ENCODE measurements at places on chromosomes 1 and 21. TPM values are rescaled to one million over a fixed set of nuclear protein-coding genes. Genes with fewer than 3 reads are reported as not detected.
A peak's percentile ranks its signal among the peaks of the same experiment; 100 is the strongest.

DNA sequence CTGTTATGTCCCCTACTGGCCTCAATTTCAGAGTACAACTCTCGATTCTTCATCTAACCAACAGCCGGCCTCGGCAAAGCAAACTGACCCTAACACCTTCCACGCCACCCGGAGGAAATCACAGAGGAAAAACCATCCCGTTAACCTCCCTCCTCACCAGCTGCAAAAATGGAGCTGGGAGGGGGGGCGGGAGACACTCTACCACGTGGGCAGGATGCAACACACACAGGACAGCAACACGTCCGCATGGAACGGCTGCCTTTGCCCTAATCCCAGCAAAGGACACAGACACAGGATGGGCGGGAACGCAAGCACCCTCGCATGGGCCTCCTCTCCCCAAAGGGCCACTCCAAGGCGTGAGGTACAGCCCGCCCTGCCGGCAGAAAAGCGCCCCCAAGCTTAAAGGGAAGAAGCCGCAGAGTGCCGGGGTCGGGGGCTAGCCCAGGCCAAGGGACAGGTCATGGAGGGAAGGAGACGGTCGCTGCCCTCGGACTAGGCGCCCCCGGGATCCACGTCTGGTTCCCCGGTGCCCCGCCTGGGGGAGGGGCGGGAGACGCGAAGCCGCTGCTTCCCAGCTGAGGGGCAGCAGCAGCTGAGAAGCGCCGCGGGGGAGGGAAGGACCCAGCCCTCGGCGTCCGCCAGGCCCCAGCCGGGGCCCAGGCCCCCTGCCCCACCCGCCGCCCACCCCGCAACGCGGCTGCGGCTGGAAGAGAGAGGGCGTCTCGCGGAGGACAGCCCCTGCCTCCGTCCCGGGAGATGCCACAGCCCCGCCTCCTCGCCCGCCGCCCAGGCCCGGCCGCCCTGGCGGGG, 590 bp downstream of the FOXJ3 start:
- DNase-seq: peak; percentile 43

GRCh38 chr1:39085174-39085573, 59.0 kb downstream of the NDUFS5 start:
- no peak for DNase-seq

- no peak for DNase-seq
Observed at GRCh38 chr1:159279773-159280172, 22.4 kb upstream of the FCER1A start.

DNA sequence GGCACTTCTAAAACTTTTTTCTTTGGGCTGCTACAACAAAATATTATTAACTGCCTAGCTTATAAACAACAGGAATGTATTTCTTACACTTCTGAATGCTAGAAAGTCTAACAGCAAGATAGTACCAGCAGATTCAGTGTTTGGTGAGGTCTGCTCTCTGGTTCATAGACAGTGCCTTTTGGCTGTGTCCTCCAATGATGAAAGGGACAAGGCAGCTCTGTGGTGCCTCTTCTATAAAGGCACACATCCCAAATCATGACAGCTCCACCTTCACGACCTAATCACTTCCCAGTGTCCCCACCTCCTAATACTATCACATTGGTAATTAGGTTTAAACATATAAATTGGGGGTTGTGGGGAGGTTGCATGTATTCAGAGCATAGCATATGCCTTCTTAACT, 9.5 kb downstream of the CFH start:
- DNase-seq: no peak

GRCh38 chr1:1175221-1176062, 1.8 kb downstream of the TTLL10 start:
- no peak for DNase-seq

- no peak for DNase-seq
Observed at GRCh38 chr1:228098323-228098931, 4.7 kb downstream of the C1orf35 start.

DNA sequence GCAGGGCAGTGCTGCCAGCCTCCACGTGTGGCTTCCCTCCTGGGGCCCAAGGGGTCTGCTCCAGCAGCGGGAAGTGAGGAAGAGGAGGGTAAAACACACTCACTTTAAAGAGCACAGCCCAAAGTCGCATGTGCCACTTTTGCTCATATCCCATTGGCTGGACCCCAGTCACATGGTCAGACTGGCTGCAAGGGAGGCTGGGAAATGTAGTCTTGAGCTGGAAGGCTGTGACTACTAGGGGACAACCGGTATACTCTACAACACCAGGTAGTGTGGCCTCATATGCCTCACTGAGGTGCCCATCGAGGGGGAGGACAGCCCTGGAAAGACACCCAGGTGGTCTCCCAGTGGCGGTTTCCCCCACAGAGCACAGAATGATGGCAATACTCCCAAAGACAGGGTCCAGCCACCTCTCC, 45.2 kb downstream of the CAMK2N1 start:
- no peak for DNase-seq

DNA sequence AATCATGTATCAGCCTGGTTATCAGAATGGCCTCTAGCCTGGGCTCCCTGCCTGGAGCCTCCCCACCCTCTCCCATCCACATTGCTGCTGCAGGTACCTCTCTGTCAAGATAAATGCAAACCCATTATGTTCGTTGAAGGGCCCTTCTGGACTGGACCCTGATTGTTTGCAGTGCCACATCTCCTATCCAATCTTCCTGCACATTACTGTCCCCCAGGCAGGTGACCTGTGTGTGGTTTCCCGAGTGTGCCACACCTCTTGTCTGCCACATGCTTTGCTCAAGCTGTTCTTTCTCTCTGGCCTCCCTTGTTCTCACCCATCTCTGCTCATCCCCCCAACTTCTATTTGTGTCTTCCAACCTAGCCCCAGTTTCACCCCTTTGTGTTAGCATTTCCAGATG, 32.4 kb downstream of the IER5 start:
- no peak for DNase-seq

- DNase-seq: no peak
Observed at GRCh38 chr1:67863637-67864036, 30.4 kb upstream of the GNG12 start.

DNA sequence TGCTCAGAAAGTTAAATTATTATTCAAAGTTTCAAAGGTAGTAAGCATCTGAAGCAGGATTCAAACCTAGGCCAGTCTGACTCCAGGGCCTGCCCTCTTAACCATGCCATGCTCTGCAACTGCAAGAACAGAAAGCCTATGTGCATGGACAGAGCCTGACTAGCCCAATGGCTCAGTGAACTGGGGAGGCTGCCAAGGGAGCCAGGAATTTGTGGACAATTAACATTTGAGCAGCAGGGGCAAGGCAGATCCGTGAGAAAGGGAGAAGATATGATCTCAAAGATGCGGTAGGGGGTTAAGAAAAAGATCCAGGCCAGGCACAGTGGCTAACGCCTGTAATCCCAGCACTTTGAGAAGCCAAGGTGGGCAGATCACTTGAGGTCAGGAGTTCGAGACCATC, 6.5 kb upstream of the ATP1A4 start:
- no peak for DNase-seq

DNA sequence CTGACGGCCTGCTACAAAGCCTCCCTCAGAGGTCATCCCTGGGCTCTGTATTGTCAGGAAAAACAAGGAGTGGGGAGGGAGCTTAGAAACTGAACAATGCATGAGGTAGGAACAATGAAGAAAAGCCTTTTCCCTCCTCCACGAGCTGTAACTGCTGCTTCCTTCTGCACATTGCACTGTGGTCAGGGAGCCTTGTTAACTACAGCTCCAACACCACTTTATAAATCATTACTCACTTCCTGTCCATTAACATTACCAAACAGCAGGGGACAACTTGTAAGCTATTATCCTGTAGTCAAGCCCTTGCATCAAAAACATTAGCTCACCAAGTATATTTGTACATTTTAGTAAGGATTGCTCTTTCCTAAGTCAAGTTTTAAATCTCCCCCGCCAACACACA, 336.0 kb upstream of the NR5A2 start:
- DNase-seq: peak; percentile 11

DNA sequence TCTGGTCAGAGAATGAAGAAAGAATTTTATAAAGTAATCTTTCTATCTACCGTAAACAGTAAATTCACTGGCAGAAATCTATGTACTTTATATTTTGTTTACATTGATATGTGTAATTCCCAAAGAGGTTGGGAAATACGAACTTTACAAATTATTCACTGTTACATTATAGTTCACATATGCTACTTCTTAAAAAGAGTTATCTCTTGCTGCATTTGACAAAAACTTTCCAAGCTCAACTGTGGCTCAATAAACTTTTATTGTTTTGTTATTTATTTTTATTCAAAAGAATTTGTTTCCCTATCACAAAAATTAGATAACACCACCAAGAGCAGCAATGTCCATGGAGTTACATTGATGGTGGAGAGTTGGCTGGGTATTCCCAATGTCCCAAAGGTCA, 201.2 kb upstream of the TNR start:
- no peak for DNase-seq

GRCh38 chr1:207918581-207918980, 7.7 kb upstream of the CD34 start:
- no peak for DNase-seq

STXBP3 gene
- total RNA-seq: 61.5 TPM

PATJ gene
- total RNA-seq: 34.5 TPM

RHEX gene
- 5.5 TPM for total RNA-seq

OR2L8 gene
- total RNA-seq: not detected

IGSF5 gene
- total RNA-seq: not detected

DNM3 gene
- total RNA-seq: 5.2 TPM

All from skin of body (tissue), 3 donors.